Osteoblast (primary cell): ENCODE measurements at places on chromosomes 13 and 19.

GRCh38 chr19:10430505-10431253 is 10.3 kb downstream of the PDE4A start:
- no peaks in the 10 kb centered on the region for H3K36me3 ChIP-seq
- peaks cover 12% of the 10 kb centered on the region for H3K4me1 ChIP-seq
- H3K27me3 ChIP-seq: peaks cover 8% of the 10 kb centered on the region
- H3K4me3 ChIP-seq: peak overlapping the region; percentile 73
- H3K27ac ChIP-seq: no peak overlapping the region

GRCh38 chr13:19321222-19321621 is 139.6 kb upstream of the TUBA3C start:
- DNase-seq: no peak
- no peaks in the 10 kb centered on the region for H3K36me3 ChIP-seq
- no peak overlapping the region for H3K27ac ChIP-seq
- no peak overlapping the region for H3K4me3 ChIP-seq

DNA sequence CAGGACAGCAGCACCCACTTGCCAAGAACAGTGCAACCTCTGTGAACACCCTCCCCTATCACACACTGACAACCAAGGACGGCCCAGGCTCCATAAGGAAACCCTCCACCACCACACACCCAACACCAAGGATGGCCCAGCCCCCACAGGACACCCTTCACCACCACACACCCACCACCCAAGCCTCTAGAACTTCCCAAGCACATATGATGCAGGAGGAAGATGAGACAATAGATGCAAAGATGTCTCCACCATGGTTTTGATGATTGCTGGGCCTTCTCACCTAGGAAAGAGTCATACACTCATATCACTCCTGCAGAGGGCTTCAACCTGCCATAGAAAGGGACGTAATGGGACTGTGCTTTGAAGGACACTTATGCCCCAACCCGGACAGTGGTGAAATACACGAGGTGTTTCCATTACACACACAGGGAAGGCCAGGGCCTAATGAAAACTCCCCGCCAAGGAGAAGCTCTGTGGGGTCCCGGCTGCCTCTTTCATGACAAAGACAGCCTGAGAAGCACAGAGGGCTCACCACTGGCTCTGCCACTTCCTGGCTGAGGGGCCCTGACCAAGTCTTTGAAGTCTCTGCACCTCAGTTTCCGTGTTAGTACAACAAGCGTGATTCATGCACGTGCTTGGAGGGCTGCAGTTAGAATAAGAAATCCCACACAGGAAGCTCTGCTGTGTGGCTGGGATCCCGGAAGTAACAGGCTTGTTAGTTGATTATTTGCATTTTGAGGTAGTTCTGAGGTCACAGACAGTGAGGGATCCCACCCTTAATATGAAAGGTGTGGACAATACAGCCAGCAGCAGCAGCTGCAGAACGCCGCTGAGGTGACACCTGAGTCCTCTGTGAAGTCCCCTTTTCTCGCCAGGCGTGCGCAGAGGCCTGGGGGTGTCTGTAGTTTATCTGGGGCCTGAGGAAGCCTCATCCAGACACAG is 61.9 kb upstream of the ATP12A start:
- no peak overlapping the region for H3K4me3 ChIP-seq
- no peaks in the 10 kb centered on the region for H3K27me3 ChIP-seq
- DNase-seq: no peak
- no peak overlapping the region for H3K27ac ChIP-seq
- no peaks in the 10 kb centered on the region for H3K4me1 ChIP-seq

- no peaks in the 10 kb centered on the region for H3K4me1 ChIP-seq
- no peak overlapping the region for H3K27ac ChIP-seq
- H3K36me3 ChIP-seq: no peaks in the 10 kb centered on the region
- no peak overlapping the region for H3K4me3 ChIP-seq
- DNase-seq: peak; percentile 75
Observed at GRCh38 chr13:93549326-93550005, 322.9 kb downstream of the GPC6 start.

DNA sequence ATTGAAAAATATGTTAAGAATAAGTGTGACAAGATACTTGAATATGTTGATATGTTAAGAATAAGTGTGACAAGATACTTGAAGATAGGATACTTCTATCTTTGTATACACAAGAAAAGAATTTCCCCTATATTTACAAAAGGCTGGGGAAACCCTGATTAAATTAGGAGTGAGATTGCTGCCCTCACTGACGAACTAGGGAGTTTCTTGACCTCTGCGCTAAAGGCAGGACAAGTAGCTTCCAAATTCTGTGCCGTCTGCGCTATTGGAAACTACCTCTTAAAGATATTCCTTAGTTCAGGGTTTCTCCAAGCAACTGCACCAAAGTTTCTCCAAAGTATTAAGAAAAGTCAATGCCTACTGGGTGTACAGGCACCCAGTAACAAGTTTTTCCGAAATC is 730 bp downstream of the ZNF260 start:
- H3K27ac ChIP-seq: peak overlapping the region; percentile 72
- peaks cover 20% of the 10 kb centered on the region for H3K36me3 ChIP-seq
- H3K27me3 ChIP-seq: no peaks in the 10 kb centered on the region
- H3K4me3 ChIP-seq: peak overlapping the region; percentile 90

DNA sequence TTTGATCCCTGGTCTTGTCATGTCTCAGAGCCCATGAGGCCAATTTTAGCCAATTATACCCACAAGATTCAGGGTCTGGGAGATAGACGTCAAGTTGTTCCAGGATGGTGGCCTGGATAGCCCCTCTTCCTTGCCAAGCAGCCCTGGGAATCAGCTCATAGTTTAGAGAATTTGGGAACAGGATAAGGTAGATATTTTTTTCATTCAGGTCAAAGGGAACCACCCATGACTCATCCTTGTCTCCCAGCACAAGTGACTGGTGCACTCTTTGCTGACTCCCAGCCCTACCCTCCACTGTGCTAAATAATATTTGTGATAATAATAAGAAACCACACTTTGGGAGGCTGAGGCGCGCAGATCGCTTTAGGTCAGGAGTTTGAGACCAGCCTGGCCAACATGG is 17.1 kb upstream of the S1PR4 start:
- no peak overlapping the region for H3K4me3 ChIP-seq
- H3K36me3 ChIP-seq: no peaks in the 10 kb centered on the region
- no peaks in the 10 kb centered on the region for H3K27me3 ChIP-seq
- no peak overlapping the region for H3K27ac ChIP-seq
- H3K4me1 ChIP-seq: peaks cover 6% of the 10 kb centered on the region
- peak; percentile 92 for DNase-seq

DNA sequence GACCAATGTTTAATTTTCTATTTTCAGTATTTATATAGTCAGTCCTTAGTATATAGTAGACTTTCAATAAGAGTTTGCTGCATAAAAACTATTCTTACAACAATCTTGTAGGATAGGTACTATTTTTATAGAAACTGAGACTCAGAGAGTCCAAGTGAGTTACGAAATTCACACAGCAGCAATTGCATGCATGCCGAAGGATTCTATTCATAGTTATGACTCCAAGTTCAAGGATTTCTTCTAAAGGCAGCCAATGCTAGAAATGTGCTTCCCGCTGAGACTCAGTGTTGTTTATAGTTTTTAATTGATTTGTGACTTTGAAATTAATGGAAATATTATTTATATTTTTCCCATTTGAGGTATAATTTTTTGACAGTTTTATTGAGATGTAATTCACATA is 62.7 kb upstream of the CSNK1A1L start:
- H3K4me3 ChIP-seq: no peak overlapping the region
- H3K27me3 ChIP-seq: no peaks in the 10 kb centered on the region
- H3K36me3 ChIP-seq: no peaks in the 10 kb centered on the region

- H3K4me3 ChIP-seq: no peak overlapping the region
- no peaks in the 10 kb centered on the region for H3K4me1 ChIP-seq
- peak; percentile 69 for DNase-seq
- no peaks in the 10 kb centered on the region for H3K27me3 ChIP-seq
- H3K27ac ChIP-seq: no peak overlapping the region
Observed at GRCh38 chr19:30356951-30357579, 15.1 kb upstream of the ZNF536 start.

DNA sequence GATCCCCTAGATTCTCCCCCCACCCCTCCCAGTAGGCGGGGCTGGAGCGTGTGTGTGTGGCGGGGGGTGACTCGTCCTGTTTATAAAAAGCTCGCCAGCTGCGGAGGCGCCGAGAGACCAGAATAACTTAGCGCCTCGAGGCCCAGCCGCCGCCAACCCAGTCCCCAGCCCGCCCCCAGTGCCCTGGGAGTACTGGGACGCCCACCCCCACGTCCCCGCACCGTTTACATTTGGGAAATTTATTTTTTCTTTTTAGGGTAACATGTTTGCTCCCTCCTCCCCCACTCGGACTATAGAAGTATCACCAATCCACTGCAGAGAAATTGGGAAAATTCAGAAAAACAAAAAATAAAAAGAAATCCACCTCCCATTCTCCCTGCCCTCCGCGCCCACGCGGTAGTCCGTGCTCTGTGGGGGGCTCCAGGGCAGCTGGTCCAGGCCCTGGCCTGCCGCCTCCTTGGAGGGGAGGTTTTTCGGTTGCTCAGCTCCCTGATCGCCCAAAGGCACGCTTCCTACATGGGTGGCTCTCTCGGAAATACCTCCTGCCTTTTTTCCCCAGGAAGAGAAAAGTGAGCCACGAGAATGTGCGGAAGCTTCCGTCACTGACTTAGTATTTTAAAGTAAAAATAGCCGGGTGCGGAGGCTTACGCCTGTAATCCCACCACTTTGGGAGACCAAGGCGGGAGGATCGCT is 1.5 kb upstream of the RAB3A start:
- peaks cover 1% of the 10 kb centered on the region for H3K36me3 ChIP-seq
- peaks cover 24% of the 10 kb centered on the region for H3K4me1 ChIP-seq
- H3K27me3 ChIP-seq: no peaks in the 10 kb centered on the region
- peak; percentile 93 for DNase-seq

GRCh38 chr13:85995788-85996418 is 196.7 kb upstream of the SLITRK6 start:
- H3K36me3 ChIP-seq: no peaks in the 10 kb centered on the region
- no peaks in the 10 kb centered on the region for H3K27me3 ChIP-seq
- H3K27ac ChIP-seq: no peak overlapping the region
- no peak for DNase-seq

DNA sequence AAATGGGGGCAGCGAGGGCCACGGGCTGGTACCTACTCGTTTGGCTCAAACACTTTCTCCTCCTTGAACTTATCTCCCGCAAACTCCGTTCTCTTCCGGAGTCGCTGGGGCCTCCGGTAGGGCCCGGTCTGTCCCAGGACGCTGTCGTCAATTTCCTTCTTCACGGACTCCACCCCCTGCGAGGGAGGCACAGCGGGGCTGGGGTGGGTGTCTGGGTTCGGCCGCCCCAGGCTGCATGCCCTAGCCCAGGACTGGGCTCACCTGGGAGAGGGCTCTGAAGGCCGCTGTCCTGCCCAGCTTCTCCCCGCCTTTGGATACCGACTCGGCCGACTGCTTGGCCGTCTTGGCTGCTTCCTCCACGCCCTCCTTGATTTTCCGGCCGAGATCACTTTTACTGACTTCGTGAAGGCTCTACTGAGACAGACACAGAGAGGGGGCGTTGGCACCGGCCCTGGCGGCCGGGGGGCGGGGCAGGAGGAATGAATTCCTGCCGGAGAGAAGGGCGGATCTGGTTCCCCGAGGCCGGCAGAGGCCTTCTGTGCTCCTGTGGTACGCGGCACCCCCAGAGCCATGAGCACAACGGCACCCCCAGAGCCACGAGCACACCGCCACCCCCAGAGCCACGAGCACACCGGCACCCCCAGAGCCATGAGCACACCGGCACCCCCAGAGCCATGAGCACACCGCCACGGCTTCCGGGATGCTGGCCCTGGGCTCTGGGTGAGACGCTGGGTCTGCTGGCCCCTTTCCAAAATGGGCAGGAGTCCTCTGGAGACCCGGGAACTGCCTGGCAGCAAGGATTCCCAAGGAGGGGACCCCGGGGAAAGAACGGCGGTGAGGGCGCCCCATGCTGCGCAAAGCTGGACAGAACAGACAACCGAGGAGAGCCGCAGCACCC is 8.1 kb upstream of the CTXN1 start:
- no peak overlapping the region for H3K4me3 ChIP-seq
- DNase-seq: peak; percentile 55
- H3K27me3 ChIP-seq: no peaks in the 10 kb centered on the region
- peaks cover 55% of the 10 kb centered on the region for H3K36me3 ChIP-seq
- peaks cover 7% of the 10 kb centered on the region for H3K4me1 ChIP-seq

DNA sequence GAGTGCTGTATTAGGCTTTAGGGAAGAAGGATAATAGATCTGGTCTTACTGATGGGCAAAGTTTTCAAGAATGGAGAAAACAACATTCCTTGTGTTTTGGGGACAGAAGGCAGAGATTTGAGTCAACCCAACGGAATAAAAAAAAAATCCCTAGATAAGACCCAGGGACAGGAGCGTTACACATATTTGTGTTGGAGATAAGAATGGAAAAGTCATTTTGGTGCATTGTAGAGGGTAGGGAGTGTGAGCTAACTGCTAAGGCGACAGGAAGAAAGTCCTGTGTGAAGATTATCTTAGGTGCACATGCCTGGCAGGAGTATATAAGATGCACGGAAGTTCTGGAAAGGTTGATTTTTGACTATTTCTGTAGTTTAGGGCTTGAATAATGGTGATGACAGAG is 450.3 kb upstream of the ARGLU1 start:
- no peaks in the 10 kb centered on the region for H3K27me3 ChIP-seq
- no peaks in the 10 kb centered on the region for H3K4me1 ChIP-seq
- H3K36me3 ChIP-seq: no peaks in the 10 kb centered on the region
- no peak overlapping the region for H3K4me3 ChIP-seq

- no peak overlapping the region for H3K27ac ChIP-seq
- no peaks in the 10 kb centered on the region for H3K27me3 ChIP-seq
- no peaks in the 10 kb centered on the region for H3K36me3 ChIP-seq
- DNase-seq: no peak
- H3K4me3 ChIP-seq: no peak overlapping the region
- no peaks in the 10 kb centered on the region for H3K4me1 ChIP-seq
Observed at GRCh38 chr19:35471946-35472345, 18.3 kb downstream of the KRTDAP start.

DNA sequence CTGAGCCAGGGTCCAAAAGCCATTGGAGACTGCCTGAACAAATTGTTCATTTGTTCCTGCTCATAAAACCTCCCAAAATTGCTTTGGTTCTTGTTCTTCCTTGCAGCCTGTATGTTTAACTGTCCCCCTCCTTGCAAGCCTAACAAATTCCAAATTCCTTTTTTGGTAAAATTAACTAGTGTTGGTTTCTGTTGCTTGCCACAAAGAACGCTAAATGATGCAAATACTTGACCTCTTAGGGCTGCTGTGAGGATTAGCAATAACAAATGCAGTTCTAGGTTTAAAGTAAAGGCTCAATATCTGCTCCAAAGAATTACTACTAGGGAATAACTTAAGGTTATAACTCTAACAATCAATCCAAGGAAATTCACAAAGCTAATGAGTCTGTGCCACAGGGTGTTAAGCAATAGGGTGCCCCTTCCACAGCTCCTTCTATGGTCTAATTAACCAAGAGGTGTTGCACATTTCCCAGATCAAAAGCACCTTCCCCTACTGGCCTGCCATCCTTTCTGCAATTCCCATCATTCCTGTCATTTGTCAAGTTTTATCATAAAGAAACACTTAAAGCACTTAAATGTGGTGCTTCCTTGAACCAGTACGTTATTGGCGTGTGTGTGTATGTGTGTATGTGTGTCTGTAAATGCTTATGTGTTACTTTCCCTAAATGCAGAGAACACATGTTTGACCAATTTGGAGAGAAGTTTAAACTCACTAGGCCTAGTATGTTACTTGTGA is 110.2 kb downstream of the RAP2A start:
- H3K36me3 ChIP-seq: no peaks in the 10 kb centered on the region
- no peaks in the 10 kb centered on the region for H3K4me1 ChIP-seq
- H3K4me3 ChIP-seq: no peak overlapping the region
- no peak overlapping the region for H3K27ac ChIP-seq
- no peaks in the 10 kb centered on the region for H3K27me3 ChIP-seq
